Stimulated activated CD8-positive, alpha-beta memory T cell treated with anti-CD3 and anti-CD28 coated beads, Interleukin-12 subunit alpha, Interleukin-12 subunit beta, amount 100 ng/mL, for 1 hour (primary cell): ENCODE measurements at places on chromosomes 12 and 14.

- DNase-seq, result no peak
Observed at GRCh38 chr12:11158885-11159444, 12.0 kb upstream of the SMIM10L1 start.

GRCh38 chr12:106070611-106071010, 68.1 kb downstream of the NUAK1 start:
- no peak for DNase-seq

- no peak for DNase-seq
Observed at GRCh38 chr12:49832836-49833421, 4.7 kb upstream of the NCKAP5L start.

GRCh38 chr12:117552971-117553370, 191.5 kb upstream of the NOS1 start:
- DNase-seq, result no peak

GRCh38 chr12:47417121-47417520, 288.7 kb downstream of the RPAP3 start:
- DNase-seq, result no peak

DNA sequence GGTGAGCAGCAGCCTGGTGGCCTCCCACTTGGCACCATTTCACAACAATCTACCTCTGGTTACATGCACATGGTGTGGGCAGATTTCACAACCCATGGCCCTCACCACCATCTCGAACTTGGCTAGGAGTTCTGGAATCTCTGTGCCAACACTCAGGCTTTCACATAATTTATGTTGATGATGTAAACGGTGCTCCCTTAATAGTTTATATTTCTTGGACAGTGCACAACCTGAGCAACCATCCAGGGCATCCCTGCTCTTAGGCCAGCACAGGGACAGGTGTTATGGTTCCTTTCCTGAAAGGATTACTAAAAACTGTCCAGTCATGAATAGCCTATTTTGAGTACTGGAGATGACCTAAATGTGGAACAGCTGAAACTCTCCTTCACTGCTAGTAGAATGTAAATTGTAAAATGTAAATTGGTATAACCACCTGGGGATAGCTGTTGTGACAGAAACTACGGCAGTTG, 28.6 kb downstream of the ABCB9 start:
- no peak for DNase-seq

GRCh38 chr14:69068744-69069421, 84.0 kb downstream of the DCAF5 start:
- no peak for DNase-seq

DNA sequence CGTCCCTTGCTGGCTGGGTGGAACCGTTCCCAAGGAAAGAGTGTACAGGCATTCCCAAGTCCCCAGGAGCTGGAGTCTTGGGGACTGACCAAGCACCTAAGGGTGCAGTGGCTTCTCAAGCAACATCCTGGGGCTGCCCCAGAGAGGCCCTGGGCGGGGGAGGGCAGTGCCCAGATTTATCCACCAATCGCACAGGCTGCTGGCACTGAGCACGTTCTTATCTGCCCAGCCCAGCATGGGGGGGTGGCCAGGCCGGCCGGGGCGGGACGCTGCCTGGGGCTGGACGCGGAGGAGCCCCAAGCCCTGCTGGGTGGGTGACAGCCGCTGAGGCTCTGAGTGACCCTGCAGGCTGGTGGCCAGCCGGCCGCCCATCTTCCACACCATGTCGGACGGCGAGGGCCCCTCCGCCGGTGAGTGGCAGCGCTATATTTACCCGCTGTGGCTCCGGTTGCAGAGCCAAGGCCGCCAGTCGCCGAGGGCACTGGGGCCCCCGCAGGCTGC, 53.4 kb downstream of the CYP46A1 start:
- DNase-seq, result no peak

GRCh38 chr14:32925439-32925838, 13.2 kb upstream of the NPAS3 start:
- DNase-seq, result no peak

GRCh38 chr14:60206837-60207533, 41.8 kb upstream of the DHRS7 start:
- DNase-seq, result no peak

DNA sequence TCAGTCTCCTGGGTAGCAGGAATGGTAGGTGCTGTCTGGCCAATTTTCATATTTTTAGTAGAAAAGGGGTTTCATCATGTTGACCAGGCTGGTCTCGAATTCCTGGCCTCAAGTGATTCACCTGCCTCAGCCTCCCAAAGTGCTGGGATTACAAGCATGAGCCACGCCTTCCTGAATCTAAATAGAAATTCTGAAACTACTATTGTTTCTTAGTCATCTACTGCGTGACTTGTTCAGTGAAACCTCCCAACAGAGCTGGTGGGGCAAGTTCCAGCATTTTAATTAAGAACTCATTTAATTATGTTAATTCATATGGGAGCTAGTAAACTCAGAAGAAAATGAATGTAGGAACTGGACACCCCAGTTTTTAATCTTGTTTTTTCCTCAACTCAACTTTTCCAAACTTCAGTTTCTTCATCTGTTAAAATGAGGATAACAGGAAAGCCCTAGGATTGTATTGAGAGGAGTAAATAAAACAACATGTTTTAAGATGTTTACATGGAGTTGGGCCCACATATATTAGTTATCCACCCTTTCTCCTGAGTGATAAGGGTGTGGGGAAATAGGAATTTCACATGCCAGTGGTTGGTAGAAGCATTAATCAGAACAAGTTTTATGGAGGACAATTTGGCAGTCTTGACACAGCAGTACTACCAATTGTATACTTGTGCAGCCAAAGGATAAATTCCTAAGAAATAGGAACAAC, 335.8 kb upstream of the E2F7 start:
- DNase-seq, result no peak

- DNase-seq, result no peak
Observed at GRCh38 chr14:44847526-44848309, 114.0 kb downstream of the KLHL28 start.

GRCh38 chr14:97477353-97477752, 680.2 kb downstream of the VRK1 start:
- no peak for DNase-seq

DNA sequence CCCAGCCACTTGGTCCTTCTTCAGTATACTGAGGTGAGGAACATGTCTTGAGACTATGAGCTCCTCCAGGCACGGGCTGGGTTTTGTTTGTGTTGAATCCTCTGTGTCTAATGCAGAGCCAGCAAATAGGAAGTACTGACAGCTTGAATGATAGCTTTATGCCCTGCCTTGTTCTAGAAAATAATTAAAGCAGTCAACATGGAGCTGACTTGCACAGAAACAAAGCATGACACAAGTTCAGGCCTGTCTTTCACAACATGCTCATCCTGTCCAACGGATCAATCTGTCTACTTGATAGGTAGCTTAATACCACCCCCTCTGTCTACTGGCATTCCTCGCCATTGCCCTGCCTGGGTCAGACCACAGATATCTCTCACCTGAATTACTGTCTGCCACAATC, 140.9 kb downstream of the ESRRB start:
- DNase-seq, result no peak

- DNase-seq, result no peak
Observed at GRCh38 chr14:72439707-72440106, 454.2 kb downstream of the DPF3 start.

GRCh38 chr14:104503691-104504090, 75.9 kb upstream of the C14orf180 start:
- DNase-seq, result no peak

DNA sequence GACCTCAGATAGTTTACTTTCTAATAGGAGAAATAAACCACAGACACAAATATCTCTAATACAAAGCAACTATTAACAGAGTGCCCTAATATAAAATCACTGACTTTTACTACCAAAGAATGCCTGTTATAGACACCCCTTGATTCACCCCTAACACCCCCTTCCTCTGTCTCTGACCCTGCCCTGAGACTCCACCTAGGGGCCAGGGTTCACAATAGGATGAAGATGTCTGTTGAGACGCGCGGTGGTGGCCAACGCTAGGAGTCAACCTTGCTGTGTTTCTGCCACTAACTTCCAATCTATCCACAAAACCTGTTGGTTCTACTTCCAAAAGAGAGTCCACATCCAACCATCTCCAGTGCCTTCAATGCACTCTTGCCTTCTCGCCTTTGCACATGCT, 10.9 kb upstream of the TC2N start:
- DNase-seq, result no peak

DNA sequence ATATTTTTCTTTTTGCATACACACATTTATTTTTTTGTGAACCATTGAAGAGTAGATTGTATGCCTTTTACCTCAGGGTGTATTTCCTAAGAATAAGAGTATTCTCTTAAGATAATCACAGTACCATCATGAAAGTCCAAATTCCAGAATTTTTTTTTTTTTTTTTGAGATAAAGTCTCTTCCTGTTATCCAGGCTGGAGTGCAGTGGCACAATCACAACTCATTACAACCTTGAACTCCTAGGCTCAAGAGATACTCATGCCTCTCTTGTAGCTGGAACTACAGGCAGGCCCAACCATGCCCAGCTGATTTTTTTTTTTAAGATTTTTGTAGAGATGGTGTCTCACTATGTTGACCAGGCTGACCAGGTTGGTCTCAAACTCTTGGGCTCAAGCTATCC, 10.9 kb downstream of the FRS2 start:
- DNase-seq, result no peak

DNA sequence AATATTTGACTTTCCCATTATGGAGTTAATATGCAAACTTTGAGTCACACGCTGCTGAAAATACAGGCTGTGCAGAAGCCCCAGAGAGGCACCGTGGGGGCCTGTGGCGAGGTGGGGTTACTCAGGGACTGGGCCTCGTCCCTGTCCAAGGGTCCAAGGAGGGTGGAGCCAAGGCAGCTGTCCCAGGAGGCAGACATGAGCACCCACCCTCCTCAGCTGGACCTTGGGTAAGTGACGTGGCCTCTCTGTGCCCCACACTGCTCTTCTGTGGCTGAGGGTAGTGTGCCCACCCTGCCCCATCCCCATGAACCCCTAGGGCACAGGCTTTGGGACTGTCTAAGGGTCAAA, 39.4 kb downstream of the FAM222A start:
- DNase-seq, result no peak

DNA sequence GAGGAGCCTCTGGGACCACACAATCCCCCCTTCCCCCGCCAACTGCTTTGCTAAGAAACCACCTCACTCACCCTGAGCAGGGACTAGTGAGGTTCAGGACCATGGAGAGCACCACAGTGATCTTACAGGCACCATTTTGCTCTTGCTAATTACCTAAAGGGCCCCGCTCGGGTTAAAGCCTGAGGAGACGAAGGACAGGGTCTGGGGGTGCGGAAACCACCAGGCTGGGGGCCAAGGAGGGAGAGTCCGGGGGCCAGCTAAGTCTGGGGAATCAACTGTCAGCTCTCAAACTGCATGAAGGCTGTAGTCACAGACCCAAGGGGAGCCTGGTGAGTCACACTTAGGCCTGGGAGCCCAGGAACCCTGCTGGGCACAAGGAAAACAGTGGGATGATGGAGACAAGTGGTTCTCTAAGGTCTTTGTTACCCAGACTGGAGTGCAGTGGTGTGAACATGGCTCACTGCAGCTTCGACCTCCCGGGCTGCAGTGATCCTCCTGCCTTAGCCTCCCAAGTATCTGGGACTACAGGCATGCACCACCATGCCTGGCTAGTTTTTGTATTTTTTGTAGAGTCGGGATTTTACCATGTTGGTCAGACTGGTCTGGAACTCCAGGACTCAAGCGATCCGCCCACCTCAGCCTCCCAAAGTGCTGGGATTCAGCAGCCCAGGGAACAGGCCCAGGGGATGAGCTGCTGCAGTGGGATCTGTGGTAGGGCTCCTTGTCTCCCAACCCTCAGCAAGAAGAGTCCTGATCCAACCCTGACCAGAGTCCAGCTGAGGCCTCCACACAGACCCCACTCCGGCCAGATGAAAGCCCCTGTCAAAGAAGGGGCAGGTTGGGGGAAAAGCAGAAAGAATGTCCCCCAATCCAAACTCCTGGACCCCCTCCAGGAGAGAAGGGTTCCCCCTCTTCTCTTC, 98.8 kb downstream of the CALM1 start:
- peak; percentile 25 for DNase-seq

DNA sequence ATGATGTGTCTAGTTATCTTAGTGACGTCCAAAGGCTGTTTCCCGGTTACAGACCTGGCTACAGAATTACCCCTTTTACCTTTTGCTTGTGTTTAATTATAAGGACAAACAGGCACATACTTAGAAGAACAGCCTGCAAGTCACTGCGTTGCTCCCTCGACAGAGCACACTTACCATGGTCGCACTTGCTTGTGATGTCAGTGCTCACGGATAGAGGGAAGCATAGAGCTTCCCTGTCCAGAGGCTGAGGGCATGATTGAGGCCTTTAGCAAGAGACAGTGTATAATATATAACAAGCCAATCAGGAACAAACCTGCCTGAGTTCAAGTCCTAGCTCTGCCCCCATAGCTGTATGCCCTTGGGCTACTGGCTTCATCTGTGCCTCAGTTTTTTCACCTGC, 73.2 kb upstream of the SCN8A start:
- DNase-seq, result no peak

DNA sequence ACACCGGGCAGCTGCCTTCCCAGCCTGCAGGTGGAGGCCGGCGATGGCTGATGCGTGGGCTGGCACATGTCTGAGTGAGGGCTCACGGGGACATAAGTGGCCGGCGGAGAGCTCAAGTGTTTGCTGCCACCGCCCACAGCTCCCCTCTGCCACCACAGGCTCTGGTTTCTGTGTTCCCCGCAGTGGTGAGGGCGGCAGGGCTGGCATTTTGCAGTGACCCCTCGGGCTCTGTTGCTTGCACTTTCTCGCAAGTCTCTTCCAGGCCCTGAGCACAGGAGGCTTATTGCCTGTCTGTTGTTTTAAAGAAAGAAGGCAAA, 271.0 kb upstream of the RTL1 start:
- no peak for DNase-seq

DNA sequence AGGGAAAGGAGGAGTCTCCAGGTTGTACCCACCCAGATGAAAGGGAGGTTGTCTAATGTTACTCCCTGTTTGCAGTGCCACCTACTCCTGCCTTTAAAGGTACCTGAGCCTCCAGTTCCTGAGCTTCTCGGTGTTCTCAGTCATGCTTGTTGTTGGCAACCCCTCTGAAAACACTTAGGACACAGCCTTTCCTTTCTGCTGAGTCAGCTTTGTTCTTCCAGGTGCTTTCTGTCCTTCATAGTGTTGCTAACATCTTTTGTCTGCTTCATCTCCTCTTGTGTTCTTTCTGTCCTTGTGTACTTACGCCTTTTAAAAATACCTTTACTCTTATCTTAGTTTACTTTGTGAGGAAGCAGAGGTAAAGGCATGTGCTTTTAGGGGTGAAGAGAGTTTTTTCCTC, 97.0 kb upstream of the NEDD1 start:
- DNase-seq, result no peak
